ENCODE measurements at places on chromosomes 11 and 22.
A peak's percentile ranks its signal among the peaks of the same experiment; 100 is the strongest.

- no peak for DNase-seq
Measured at GRCh38 chr11:129846508-129847335, 31.1 kb downstream of the TMEM45B start.

GRCh38 chr11:112809429-112809828, 151.8 kb upstream of the NCAM1 start:
- DNase-seq: no peak

DNA sequence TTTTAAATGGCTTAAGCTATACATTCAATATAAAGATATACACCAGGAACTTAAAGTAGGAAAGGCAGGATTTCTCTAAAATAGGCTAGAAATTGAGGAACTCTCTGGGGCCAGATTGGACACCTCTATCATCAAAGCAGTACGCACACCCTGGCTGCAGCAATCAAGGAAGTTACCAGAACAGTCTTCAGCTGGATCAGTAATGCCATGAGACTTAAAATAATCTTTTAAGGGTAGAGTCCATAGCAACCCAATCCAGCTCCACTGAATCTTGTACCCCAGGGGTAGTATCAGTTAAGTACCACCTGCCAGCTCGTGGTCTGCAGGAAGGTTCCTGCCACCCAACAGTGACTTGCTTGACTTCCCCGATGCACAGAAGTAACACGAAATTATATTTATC, 3.0 kb downstream of the RDX start:
- peak; percentile 58 for DNase-seq

DNA sequence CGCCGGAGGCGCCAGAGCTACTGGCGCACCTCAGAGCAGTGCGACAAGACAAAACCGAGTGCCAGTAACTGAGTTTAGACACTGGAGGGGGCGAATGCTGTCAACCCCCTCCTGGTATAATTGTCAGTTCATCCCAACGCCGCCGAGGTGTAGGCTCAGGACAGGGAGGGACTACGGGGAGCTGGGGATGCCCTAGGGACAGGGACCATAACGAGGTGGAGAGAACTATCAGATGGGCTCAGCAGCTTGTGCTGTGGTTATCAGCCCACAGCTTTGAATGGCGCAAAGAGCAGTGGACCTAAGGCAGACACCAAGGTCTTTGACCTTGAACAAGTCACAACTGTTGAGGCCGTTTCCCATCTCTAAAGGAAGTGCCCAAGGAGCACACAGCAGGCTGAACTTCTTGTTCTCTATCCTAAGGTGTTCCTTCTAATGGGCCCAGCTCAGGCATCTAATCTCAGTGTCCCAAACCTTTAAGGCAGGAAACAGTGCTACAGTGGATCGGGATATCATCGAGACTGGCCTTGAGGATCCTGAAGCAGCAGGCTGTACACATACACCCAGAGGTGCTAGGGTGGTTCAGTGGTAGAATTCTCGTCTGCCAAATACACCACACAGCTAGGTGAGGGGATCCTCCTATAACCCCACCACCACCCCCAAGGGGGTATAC, 958 bp upstream of the TUT1 start:
- no peak for DNase-seq

GRCh38 chr22:24947881-24948280, 1.4 kb upstream of the LHFPL7 start:
- no peak for DNase-seq

DNA sequence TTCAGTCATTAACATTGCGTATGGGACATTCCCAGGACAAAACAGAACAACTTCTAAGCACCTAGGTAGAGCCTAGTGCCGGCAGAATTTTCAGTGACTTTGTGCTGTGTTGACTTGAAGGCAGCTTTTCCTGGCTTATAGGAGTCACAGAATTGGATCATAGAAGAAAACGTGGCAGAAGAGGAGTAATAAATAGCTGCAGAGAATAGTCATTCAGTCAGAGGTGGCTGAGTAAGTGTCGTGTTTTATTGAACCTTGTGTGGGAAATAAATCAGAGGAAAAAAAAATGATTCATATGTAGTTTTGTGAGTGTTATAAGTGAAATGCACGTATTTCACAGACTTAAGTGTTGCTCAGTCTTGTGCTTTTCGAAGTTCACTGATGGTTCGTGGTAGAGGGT, 2.1 kb downstream of the BARX2 start:
- no peak for DNase-seq

DNA sequence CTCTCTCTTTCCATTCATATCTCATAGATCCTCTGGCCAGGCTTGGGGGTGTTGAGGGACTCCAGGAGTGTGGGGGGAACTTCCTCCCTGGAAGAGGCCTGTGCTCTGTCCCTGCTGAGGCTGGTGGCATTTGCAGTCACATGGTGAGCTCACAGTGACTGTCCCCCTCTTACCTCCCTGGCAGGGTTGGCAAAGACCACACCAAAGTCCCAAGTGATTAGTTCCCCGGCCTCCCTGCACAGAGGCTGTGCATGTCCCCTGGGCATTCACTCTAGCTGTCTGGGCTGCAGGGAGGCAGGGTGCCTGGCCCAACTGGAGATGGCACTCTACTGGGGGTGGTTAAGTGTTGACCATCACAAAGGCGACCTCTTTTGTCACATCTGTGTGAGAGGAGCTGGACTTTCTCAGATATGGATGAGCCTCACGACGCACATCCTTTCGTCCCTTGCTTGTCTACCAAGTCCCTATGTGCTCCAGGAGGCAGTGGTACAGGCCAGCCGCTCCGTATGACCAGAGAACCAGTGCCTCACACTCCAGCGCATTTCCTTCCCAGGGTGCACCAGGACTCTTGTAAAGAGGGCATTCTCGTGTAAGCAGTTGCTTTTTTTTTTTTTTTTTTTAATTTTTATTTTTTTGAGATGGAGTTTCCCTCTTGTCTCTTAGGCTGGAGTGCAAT, 8.8 kb downstream of the TANGO2 start:
- peak; percentile 25 for DNase-seq

- DNase-seq: peak; percentile 24
Measured at GRCh38 chr11:86671531-86672006, 847 bp downstream of the ME3 start.

DNA sequence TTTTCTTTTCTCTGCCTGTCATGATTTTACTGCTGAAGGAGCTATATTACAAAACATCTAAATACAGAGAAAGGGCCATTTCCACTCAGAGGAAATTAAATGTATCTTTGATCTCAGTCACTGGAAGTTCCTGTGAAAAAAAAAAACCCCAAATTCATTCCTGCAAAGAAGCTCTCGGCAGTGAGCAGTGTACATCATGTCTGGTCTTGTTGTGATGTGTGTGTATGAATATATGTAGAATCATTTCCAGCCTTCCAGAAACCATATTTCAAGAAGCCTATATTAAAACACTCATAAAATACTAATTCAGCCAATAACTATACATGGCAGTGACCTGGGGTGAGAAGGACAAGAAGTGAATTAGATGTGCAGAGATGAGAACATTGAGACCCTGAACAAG, 393.2 kb upstream of the TENM4 start:
- no peak for DNase-seq

DNA sequence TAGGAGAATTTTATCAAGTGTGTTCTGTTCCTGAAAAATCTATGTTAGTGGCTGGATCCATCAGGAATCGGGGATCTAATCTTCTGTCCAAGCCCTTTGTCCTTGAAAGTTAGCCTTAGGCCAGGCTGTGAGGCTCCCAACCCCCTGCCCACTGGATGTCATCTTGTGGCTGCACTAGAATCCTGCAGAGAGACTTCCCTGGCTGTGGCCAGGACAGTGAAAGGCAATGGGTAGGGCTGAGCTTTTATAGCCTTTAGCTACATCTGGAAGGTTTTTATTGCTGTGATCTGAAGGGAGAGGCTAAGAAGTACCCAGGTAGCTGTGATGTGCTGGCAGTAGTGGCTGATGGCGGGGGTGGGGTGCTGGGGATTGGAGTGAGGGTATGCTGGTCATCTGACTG, 2.1 kb downstream of the OAF start:
- no peak for DNase-seq

DNA sequence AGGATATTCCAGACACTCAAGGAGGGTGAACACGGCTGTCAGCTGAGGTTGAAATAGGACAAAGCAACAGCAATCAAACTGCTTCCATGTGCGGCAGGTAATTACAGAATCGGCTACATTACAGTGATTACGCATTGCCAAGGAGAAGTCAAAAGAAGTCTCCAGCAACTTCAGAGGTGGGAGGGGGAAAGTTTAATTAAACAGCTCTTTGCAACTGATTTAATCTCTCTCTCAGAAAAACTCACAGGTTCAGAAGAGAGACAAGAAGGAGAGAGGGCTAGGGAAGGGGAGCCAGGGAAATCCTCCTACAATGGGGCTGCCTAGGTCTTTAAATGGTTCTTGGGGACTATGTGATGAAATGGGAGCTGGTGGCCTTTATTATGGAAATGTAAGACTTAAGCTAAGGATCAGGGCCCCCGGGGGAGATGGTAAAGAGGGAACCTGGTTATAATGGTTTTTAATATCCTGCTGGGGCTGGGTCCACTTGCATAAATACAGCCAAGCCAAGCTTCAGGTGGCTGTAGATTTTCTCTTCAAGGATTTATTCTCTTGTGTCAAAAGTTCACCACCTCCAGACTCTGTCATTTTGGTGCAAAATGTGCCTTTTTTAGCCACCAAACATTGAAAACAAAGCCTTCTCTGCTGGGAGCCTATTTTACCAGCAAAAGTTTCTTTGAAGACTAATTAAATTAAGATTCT, 354.7 kb upstream of the NARS2 start:
- no peak for DNase-seq

DNA sequence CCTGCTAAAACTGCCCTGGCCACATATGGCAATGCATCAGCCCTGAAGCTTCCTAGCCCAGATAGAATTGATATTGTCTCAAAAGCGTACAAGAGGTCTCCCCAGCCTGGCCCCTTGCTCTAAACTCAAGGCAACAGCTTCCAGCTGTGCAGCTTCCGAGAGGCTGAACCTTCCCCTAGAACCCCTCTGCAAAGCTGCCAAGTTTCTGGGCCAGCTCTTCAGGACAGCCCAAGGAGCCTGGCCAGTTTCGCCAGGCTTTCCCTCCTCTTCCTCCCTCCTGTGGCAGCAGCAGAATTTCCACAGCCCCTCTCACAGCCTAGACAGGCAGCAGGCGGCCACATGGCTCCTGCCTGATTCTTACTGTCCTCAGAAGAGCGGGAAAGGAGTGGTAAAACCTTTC, 34.5 kb downstream of the NUMA1 start:
- no peak for DNase-seq

- DNase-seq: no peak
Measured at GRCh38 chr22:17198170-17199002, 20.8 kb downstream of the ADA2 start.

DNA sequence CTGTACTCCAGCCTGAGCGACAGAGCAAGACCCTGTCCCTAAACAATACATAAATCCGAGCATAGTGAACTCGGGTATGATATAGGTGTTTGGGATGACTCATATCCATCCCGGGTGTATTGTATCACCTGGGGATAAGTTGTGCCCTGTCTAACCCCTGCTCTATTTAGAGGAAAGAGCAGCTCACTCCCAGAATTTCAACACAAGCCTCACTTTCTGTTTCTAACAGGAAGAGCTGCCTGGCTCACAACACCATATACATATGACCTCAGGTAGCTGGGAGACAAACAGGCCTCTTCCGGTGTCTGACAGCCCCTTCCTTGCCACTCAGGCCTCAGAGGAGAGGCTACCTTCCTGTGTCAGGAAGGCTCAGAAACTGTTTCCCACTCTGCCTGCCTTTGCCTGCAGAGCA, 9.9 kb upstream of the MICALL1 start:
- DNase-seq: peak; percentile 45

GRCh38 chr11:72684236-72684912, 10.2 kb upstream of the PDE2A start:
- peak; percentile 67 for DNase-seq

GRCh38 chr22:26334232-26334631, 94.8 kb upstream of the ASPHD2 start:
- DNase-seq: no peak

DNA sequence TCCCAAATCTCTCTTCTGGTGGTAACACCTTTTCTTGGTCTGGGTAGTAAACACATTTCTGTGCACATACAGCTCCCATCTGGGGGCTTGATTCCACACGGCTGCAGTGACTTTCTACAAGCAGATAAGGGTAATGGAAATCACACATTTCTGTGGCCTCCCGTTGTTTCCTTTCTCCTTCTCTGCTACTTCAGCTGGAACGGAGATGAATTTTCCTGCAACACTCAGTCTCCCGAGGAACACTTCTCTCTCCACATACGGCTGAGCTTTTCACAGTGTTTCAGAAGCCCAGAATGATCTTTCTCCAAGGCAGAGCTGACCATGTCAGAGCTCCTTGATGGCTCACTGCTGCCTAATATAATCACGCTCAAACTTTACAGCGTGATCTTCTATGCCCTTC, 364.3 kb upstream of the NARS2 start:
- DNase-seq: no peak

DNA sequence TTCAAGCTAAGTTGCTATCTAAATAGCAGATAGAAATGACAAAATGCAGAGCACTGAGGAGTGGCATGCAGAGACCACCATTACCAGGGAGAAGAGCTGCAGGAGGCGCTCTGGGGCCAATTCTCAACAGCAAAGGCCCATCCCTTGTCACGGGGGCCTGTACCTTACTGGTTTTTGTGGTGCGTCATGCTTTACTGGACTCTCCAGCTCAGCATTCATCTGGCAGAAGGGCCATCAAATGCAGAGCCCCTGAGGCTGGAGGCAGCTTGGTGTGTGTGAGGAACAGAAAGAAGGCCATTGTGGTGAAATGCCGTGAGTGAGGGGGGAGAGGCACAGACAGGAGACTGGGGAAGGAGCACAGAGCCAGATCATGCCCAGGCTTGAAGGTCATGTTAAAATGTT, 56.5 kb upstream of the NAV2 start:
- DNase-seq: no peak

DNA sequence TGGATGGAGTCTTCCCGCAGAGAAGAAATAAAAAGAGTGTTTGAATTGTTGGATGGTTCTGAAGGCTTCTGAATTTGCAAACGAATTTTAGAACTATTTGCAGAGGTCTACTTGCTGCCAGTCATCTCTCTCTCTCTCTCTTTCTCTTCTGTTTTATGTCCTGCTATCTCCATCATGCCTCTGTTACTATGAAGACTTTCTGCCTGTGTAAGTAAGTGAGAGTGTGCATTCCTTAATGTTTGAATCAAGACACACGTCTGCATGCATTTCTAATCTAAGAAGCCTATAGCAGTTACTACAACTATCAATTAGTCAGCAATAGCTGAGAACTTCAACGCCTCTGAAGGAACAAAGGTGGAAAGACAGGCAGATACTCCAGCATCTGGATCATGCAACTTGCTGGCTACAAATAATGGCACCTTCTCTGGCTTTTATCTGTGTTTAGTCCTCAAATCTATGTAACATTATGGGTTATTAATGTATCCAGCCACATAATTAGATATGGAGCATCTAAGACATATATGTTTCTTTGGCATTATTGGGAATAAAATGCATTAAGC, 191.5 kb upstream of the BLID start:
- no peak for DNase-seq

- peak; percentile 34 for DNase-seq
Measured at GRCh38 chr22:41132550-41132949, 40.2 kb downstream of the EP300 start.

- peak; percentile 97 for DNase-seq
Measured at GRCh38 chr11:2268729-2269600, 1.4 kb downstream of the ASCL2 start.

- DNase-seq: no peak
Measured at GRCh38 chr11:32838505-32839274, 9.0 kb downstream of the PRRG4 start.

Data from suppressor macrophage treated with lipopolysaccharide for 1 hour (primary cell).